ENCODE measurements at places on chromosomes 13 and 19.

DNA sequence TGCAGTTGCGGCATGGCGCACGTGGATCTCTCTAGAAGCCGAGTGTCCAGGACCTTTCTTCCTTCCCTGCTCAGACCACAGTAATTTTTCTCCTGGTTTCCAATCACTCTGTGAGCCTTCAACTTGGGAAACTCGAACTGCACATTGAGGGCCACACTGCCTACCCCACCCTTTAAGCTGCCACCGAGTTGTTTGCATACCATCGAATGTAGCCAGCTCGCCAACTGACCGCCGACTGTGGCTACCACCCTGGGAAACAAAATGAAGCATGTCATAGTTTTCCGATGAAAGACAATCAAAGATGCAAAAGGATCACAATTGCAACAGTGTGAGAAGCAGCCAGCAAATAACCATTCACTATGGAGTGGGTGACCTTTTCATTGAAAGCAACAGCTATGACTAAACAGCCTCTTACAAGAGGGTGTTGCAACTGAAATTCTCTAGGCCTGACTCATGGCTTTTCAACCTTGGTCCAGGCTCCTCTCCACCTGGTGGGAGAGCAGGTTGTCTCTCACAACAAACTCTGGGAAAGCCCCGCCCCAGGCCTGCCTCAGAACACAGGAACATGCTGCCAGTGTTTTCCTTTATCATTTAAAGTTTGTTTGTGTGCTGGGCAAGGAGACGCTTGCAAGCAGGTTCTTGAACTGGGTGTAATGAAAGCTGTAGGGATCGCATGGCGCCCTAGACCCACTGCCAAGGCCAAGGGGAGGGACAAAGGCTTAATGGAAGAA lies 141.7 kb upstream of the SERP2 start:
- peak; percentile 88 for DNase-seq

DNA sequence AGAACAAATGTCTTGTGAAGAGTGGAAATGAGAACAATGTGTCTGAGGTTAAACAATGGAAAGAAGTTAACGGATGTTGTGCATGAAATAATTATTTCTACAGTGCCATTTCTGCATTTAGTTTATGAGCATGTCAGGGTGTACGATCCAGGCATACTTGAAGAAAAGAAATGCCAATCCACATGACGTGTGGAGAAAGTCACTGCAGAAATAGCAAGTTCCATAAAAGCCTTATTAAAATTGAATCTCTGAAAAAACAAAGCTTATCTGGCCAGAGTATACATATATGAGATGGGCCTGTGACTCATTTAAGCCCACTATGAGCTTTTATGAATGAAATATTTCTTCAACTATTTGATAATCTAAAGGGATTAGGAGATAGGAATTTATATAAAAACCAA lies 426.1 kb downstream of the EFNB2 start:
- DNase-seq: peak; percentile 85

- DNase-seq: no peak
Observed at GRCh38 chr19:49155820-49156346, 687 bp upstream of the HRC start.

GRCh38 chr19:45790942-45791341 lies 1.7 kb downstream of the DMWD start:
- DNase-seq: no peak

GRCh38 chr13:41311406-41312175 lies 524 bp downstream of the NAA16 start:
- DNase-seq: peak; percentile 21

GRCh38 chr19:19053508-19054314 lies 10.1 kb upstream of the SLC25A42 start:
- DNase-seq: peak; percentile 41

GRCh38 chr19:43148233-43148632 lies 38.1 kb downstream of the PSG5 start:
- DNase-seq: peak; percentile 31

Measured in fibroblast of skin of abdomen (primary cell).